ENCODE measurements at places on chromosomes 3 and 15.

DNA sequence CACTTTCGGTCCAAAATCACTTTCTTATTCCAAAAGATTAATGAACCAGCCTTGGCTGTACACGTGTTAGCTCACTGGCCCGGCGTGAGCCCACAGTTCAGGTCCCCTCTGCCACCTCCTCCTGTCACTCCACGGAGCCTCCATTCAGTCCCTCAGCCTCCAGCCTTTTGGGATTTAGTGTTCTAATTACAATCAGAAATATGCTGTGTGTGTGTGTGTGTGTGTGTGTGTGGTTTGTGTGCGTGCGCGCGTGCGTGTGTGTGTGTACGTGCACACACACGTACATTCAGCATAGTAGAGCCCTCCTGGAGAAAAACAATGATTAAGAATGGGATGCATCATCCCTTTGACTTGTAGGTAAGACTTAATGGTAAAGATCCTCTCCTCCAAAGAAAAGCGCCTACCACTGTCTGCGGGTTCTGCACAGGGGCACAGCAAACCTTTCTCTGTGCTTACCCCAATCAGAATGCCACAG is 801 bp downstream of the CA12 start:
- DNase-seq: no peak

GRCh38 chr3:125055913-125056745 is at the start of gene HEG1:
TSS of gene HEG1 (minus strand) at chr3:125055997. CDS start at chr3:125055890, 107 bp downstream.
- peak; percentile 88 for DNase-seq

GRCh38 chr3:125202197-125202596 is 10.4 kb downstream of the SLC12A8 start:
- DNase-seq: no peak

DNA sequence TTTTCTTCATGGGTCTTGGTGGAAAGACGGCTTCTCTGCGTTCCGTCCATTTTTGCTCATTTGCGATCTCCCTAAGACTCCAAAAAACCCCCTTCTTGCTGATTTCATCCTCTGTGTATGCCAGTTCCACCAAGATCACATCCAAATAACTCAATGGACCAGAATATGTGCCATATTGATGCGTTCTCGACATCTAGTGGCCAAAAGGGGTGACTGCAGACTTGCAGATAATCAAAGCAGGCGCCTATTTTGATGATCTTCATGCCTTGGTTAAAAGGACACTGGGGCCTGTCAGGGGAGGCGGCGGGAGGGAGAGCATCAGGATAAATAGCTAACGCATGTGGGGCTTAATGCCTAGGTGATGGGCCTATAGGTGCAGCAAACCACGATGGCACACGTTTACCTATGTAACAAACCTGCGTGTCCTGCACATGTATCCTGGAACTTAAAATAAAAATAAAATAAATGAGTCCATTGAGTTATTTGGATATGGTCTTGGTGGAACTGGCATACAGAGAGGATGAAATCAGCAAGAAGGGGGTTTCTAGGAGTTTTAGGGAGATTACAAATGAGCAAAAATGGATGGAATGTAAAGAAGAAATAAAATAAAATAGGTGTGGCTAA is 104.2 kb upstream of the RAD18 start:
- DNase-seq: peak; percentile 72

GRCh38 chr3:120129718-120130513 is 35.7 kb upstream of the GSK3B start:
- DNase-seq: no peak

GRCh38 chr3:18830087-18830486 is 318.2 kb upstream of the KCNH8 start:
- DNase-seq: no peak

DNA sequence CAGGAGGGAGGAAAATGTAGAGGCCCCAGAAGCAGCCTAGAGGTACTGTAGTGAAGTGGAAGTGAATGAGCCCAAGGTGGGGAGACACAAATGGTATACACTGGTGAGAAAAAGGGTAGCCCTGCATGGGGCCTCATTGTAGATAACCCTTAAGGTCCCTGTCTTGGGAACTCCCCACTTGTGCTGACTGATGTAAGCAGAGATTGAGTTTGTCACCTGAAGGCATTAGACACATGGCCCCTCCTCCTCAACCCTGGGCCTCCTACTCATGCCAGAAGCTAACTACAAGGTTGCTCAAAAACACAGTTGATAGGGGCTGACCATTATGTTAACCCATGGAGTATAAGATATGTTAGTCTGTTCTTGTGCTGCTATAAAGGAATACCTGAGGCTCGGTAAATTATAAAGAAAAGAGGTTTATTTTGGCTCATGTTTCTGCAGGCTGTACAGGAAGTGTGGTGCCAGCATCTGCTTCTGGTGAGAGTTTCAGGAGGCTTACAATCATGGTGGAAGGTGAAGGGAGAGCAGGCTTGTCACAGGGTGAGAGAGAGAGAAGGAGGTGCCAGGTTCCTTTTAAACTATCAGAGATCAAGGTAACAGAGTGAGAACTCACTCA is 84.6 kb upstream of the RNU6-1 start:
- DNase-seq: no peak

DNA sequence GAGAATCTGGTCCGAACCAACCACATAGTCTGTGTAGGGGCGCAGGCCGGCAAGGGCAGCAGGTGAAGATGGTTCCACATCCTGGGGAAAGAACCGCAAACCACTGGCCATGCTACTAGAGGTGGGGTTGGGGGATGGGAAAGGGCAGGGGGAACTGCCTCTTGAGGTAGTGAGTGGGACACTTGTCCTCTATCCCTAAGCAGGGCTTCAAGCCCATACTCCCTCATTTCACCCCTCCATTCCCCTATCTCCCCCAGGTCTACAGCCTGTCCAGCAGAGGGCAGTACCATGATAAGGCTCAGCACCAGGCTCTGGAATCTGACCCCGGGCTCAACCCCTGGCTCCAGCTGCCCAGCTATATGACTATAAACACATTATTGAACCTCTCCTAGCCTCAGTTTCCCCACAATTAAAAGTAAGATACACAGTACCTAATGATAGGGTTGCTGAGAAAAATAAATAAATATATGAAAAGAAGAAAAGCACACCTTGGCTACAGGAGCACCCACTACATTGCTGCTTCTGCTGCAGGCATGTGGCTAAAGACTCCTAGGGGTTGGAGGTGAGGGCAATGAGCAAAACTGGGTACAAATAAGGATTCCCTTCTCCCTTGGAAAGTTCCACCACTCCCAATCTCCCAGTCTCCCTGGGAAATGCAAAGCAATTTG is 6.3 kb downstream of the GORASP1 start:
- DNase-seq: peak; percentile 78

GRCh38 chr3:47578119-47578632 is 489 bp downstream of the CSPG5 start:
- DNase-seq: peak; percentile 91

DNA sequence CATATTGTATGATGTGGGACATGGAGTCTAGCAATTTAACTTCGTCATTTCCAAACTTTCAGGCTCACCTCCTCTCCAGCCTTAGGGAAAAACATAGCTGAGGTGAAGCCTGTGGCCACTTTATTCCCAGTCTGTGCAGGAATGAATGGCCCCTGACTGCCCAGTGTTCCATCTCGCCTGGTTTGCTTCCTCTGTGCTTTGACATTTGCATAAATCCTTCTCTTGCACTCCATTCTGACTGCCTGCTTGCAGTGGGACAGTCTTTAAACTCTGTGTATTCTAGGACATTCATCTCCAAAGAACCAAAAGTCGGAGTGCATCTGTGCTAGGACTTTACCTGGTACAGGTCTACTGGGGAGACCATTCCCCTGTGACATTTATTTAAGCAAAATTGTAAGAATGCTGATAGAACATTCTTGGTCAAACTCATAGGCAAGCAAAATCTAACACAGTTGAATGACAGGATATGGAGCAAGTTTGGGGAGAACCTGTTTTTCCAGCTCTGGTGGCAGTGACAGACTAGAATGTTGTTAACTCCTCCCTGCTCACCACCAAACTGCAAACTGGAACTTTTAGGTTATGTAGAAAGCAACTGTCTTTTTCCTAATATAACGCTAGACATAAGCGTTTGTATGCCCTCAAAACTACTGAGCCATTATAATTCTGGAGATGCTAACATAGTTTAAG is 22.1 kb downstream of the TMED3 start:
- DNase-seq: no peak

GRCh38 chr3:80682951-80683350 is 915.2 kb upstream of the ROBO1 start:
- DNase-seq: no peak

DNA sequence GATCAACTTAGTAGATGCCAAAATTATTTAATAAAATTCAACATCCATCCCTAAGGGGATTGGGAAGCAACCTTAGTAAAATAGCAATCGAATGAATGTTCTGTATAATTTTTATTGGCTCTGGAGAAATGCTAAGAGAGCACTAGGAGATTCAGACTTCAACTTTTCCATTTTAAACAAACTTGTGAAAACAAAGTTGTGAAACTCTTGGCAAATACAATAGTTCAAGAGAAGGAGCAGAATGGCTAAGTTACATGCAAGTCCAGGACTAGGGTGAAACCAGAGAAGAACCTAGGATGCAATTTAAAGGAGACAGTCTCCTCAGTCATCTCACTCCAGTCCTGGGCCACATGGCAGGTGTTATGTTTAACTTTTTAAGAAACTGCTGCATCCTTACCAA is 16.7 kb upstream of the ZNF280D start:
- no peak for DNase-seq

DNA sequence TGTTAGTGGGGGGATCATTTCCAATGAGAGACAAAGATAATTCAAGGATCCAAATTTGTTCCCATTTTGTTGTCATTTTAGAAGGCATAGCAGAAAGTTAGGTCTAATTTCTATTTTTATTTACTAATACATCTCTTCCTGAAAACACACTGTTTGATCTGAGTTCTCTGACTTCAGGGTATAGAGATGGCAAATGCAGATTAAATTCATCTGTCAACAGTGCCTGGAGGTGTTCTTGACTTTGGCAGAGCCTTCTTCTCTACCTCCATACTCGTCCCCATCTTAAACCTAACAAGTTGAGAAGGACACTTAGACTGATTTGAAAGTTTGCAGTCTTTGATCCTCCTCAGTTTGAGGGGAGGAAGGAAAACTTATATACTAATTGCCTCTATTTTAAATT is 308.2 kb downstream of the SOX2 start:
- no peak for DNase-seq

DNA sequence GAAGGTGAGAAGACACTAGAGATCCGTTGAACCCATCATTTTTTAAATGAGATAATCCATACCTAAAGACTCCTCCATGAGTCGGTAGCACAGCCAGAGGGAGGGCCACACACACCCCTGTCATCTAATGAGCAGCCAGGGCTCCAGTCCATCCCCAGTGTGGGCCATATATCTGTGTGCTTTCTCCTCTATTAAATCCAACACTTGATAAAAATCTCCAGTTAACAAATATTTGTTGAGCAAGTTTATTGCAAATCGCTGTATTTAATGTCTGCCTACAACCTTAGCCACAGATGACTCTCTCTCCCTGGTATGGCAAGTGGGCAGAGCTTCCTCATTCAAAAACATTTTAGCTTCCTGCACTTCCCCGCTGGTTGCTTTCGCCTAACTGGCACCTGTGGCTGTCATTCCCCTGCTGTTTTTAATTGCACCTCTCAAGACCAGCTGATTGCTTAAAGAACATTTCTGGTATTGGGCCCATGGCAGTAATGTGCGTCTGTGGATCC is 82.8 kb downstream of the SMAD3 start:
- DNase-seq: no peak

DNA sequence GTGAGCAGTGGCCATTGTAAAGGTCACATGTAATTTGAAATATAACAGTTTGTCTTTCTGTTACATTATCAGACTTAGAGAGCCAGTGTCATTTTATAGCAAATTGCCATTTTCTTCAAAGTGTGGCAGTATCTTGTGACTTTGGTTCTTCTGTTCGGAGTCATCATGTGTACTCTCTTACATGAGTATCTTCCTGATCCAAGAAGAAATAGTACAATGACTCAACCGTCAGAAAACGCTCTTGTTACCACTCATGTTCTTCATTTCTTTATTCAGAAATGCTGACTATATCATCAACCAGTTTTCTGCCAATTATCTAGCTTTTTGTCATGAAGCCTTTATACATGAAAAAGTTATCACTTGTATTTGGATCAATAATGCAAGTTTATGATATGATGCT is 93.6 kb upstream of the CGNL1 start:
- no peak for DNase-seq

- no peak for DNase-seq
These were observed 2.5 kb upstream of the RFTN1 start for GRCh38 chr3:16515885-16516420.

GRCh38 chr3:147246906-147247305 is 159.4 kb downstream of the ZIC4 start:
- no peak for DNase-seq

DNA sequence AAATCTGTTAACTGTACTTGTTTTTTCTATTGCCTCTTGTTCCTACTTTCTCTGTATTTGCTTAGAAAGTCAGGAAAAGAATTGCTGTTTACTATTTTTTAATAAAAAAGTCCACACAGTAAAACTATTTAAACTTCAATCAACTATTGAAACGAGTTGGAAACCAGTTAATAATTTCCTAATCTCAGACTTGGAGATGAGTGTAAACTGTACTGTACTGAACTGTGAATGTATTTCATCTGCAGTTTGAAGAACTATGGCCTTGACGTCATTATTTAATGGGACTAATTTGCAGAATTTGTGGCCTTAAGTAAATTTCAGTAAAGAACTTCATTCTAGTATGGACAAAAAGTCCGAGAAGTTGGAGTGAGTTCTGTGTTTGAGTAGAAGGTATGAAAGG is 89.1 kb downstream of the LRRC28 start:
- no peak for DNase-seq

GRCh38 chr3:46824211-46824970 is 38.9 kb downstream of the MYL3 start:
- no peak for DNase-seq

GRCh38 chr15:38553071-38553470 is 11.5 kb downstream of the RASGRP1 start:
- no peak for DNase-seq
